ENCODE measurements at places on chromosomes 7 and 10.
A peak's percentile ranks its signal among the peaks of the same experiment; 100 is the strongest.

DNA sequence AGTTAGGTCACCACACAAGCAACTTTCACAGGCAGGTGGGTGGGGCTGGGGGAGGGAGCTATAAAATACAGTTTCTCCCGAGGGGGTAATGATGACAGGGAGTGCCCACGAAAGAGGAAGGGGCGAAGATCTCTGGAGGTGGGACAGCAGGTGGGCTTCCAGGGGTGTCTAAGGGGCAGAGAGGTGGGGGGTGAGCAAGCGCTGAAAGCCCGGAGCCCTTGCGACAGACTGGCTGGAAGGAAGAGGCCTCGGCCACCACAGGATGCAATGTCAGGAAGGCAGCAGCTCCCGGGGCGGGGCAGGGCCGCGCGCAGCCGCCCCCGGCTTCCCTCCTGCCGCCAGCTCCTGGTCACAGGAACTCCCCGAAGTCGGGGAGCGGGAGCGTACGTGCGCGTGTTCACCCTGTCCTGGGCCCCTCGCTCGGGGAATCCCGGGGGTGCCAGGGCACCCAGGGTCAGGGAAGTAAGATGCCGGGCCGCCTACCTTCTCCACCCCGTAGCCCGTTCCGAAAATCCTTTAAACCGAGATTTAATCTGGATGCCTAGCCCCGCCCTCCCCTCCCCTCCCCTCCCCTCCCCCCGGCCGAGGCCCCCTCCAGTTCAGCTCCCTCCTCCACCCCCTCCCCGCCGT is 105.2 kb upstream of the PPIF start:
- peak; percentile 70 for DNase-seq

DNA sequence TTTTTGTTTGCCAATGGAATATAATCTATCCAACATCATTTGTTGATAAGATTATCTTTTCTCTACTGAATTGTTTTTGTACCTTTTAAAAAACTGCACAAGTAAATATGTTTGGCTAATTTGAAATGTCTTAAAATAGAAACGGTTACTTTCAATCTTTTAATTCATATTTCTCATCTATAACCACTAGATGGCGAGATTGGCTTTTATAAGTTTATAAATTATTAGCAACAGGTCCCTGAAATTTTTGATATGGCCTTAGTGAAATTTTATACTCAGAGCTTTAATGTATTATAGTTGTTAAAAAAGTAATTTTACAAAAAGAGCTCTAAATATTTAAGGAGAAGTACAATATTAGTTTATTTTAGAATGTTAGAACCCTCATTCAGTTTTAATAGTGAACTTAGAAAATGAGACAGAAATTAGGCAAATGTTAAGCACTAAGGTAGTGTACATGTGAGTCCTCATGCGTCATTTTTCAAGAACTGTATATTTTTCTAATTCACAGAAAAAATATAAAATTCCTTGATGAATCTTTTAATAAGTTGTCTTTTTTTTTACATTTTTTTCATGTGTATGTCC is 592.5 kb downstream of the ARL4A start:
- no peak for DNase-seq

DNA sequence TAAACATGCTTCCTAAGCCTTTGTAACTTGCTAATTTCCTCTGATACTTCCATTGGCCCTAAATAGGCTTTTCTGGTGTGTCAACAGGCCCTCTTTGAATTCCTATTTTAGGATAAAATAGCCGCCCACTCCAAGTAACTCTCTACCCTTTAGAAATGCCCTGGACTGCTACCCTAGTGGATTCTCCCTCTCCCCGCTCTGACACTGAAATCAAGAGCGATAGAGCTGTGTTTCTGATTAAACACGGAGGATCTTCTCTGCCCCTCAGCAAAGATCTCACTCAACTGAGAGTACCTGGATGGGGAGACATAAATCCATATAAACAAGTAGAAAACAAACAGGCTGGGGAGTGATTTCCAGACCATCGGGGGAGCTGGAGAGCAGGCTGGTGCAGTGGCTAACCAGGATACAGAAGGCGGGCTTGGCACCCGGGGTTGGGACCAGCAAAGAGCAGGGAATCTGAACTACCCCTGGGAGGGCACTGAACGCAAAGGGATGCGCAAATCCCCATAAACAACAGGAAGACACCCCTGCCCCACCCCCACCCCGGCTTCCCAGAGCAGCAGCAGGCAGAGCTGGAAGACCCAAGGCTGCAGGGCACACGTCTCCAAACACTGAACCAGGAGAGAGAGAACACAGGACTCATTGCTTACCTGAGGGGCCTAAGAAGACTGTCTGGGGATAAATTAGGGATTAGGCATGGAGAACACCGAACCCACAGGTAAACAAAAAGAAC is 2.5 kb downstream of the ASB13 start:
- DNase-seq: no peak

- no peak for DNase-seq
Observed at GRCh38 chr10:13961097-13961496, 369.6 kb downstream of the FRMD4A start.

GRCh38 chr10:3668276-3668965 is 116.6 kb downstream of the KLF6 start:
- peak; percentile 36 for DNase-seq

GRCh38 chr10:72563327-72563932 is 62.4 kb downstream of the MICU1 start:
- no peak for DNase-seq

GRCh38 chr10:114151486-114151885 is 22.5 kb downstream of the CCDC186 start:
- DNase-seq: no peak

- DNase-seq: peak; percentile 87
Observed at GRCh38 chr7:140062528-140063299, at the start of gene PARP12. PARP12 (minus strand) TSS chr7:140062951; CDS start chr7:140062847, 104 bp downstream.

GRCh38 chr10:127880557-127880956 is 12.2 kb downstream of the CLRN3 start:
- no peak for DNase-seq

- DNase-seq: peak; percentile 23
Observed at GRCh38 chr10:21166557-21167287, 269.6 kb upstream of the NEBL start.

GRCh38 chr10:122307669-122308416 is 36.7 kb downstream of the BTBD16 start:
- no peak for DNase-seq

- DNase-seq: no peak
Observed at GRCh38 chr7:18126281-18126680, 98.6 kb upstream of the PRPS1L1 start.

GRCh38 chr10:88389456-88389855 is 193.7 kb downstream of the RNLS start:
- peak; percentile 22 for DNase-seq

- DNase-seq: no peak
Observed at GRCh38 chr7:155770241-155770640, 42.0 kb downstream of the SHH start.

DNA sequence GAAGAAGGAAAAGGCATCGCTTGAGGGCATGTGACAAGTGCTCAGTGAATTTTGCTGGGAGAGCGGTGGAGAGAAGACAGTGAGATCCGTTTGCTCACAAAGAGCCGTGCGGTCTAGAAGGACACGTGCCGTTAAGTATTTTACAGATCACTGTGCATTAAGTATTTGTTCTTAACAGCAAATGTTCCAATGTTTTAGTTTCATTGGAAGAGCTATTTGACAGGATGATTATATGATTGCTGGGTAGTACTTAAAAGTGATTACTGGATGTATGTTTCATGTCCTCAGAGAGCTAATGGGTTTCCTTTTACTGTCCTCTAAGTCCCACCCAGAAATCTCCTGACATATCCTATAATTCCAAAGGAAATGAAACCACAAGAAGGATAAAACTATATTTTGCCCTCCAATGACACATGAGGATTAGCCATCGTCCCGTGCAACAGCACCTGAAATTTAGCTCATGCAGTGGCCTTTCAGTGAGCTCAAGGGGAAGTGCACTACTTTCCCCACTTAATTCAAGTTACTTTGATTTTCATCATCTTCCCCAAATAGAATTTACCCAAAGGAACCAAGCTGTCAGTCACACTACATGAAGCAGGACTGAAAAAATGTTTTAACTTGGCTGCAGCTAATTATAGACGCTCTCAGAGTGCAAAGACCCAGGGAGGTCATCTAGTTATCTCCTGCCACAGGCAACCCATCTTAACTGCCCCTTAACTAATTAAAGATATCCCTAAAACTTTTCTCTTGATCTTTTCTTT is 80.3 kb downstream of the KLF6 start:
- DNase-seq: no peak

DNA sequence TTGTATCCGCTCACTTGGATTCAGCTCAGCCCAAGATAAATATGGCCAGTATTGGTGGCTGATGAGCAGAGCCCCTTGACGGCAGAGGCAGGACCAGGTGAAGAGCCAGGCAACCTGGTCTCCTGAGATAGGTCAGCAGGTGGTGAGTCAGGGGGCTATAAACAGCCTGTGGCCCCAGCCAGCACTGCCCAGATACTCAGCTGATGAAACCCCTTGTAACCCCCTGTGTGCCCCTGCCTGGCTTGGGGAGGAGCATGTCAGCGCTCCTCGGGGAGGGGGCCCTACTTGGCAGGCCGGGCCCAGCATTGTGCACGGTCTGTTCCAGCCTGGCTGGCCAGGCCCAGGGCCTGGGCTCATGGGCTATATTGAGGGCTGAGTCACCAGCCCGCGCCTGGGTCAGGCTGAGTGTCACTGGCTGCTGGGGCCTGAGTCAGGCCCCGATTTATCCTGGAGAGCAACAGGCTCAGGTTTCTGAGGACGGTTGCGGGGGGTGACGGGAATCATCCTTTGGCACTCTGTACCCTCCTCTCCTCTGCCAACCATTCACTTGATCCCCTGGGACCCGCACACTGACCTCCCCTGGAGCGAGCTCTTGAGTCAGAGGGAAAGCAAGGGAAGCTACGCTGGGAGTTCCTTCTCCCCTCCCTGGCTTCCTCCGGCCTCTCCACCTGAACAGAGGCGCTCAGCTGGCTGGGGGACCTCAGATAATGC is 2.8 kb upstream of the FLNC start:
- peak; percentile 23 for DNase-seq

- DNase-seq: no peak
Observed at GRCh38 chr10:67794909-67795460, 43.0 kb downstream of the DNAJC12 start.

GRCh38 chr7:151251328-151251688 is 2.8 kb upstream of the SMARCD3 start:
- no peak for DNase-seq

- DNase-seq: no peak
Observed at GRCh38 chr7:36277249-36277542, 112.5 kb upstream of the ANLN start.

GRCh38 chr10:129334266-129334665 is 132.8 kb upstream of the MGMT start:
- DNase-seq: peak; percentile 71
